Anterior cingulate cortex (tissue), 58 donors: ENCODE measurements at places on chromosomes 13 and 19.

DNA sequence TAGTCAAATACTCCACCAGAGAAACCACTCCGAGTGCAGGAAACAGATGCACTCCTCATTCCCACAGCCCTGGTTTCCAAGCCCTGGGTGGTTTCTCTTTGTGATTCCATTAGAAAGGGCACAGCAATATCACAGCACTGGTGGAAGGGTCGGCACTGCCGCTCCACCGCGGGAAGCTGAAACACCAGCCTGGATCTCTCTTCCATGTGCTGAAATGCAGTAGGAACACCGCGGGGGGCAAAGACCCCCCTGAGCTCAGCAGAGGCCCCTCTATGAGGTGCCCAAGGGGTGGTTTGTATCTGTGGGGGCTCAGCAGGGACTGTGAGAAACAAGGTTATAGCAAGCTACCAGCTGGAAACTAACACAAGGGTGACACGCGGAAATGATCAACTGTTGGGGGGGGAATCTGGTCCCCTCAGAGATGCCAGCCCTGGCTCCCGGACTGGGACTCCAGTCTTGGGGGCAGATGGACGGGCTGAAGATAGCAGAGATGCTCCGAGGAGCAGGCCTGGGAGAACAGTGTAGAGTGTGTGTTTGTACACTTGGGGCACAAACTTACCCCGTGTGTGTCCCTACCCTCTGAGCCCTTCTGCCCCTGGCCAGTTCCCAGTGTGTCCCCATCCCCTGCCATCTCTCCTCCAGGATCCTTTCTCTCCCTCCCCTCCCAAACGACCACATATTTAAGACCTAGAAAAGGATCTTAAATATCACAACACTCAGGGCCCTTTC, 1.8 kb downstream of the ZFR2 start:
- DNase-seq, result no peak

GRCh38 chr13:98504371-98504963, 72.4 kb downstream of the STK24 start:
- no peak for DNase-seq

DNA sequence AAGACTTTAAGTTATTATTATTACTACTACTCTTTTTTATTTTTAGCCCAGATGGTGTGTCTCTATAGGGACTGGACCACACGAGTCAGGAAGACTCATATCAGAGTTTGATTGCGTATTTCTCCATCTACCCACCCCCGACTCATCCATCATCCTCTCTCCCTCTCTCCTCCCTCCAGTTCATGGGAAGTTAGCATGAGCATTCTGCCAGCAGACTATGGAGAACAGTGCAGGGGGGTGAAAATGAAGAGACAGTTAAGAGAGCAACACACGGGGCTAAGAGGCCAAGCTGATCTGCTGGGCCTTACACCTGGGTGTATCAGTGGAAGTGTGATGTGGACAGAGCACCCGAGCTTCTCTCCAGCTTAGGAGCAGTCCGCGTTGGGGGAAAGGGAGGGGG, 95.0 kb downstream of the UQCRFS1 start:
- no peak for DNase-seq

DNA sequence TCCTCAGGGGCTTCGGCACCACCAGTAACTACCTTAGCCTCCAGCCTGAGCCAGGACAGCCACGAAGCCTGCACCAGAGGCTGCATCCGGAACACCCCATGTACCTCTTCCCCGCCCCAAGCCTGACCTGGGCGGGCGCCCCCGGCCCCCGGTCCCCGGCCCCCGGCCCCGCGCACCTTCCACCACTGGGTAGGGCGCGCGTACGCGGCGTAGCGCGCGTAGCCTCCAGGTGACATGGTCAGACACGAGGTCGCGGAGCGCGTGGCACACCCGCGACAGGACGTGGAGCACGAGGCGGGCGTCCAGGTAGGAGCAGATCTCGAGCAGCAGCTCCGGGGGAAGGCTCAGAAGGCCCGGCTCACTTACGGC, 450 bp downstream of the FBXW9 start:
- DNase-seq, result no peak

GRCh38 chr13:38073931-38074330, 204.4 kb upstream of the TRPC4 start:
- no peak for DNase-seq

- no peak for DNase-seq
Observed at GRCh38 chr13:74102691-74103090, 31.5 kb downstream of the KLF12 start.

GRCh38 chr13:28705461-28706083, 13.2 kb downstream of the SLC46A3 start:
- DNase-seq, result no peak

- no peak for DNase-seq
Observed at GRCh38 chr13:102678339-102679107, 16.3 kb downstream of the METTL21C start.

- DNase-seq, result no peak
Observed at GRCh38 chr19:1151917-1152587, 22.0 kb downstream of the SBNO2 start.

DNA sequence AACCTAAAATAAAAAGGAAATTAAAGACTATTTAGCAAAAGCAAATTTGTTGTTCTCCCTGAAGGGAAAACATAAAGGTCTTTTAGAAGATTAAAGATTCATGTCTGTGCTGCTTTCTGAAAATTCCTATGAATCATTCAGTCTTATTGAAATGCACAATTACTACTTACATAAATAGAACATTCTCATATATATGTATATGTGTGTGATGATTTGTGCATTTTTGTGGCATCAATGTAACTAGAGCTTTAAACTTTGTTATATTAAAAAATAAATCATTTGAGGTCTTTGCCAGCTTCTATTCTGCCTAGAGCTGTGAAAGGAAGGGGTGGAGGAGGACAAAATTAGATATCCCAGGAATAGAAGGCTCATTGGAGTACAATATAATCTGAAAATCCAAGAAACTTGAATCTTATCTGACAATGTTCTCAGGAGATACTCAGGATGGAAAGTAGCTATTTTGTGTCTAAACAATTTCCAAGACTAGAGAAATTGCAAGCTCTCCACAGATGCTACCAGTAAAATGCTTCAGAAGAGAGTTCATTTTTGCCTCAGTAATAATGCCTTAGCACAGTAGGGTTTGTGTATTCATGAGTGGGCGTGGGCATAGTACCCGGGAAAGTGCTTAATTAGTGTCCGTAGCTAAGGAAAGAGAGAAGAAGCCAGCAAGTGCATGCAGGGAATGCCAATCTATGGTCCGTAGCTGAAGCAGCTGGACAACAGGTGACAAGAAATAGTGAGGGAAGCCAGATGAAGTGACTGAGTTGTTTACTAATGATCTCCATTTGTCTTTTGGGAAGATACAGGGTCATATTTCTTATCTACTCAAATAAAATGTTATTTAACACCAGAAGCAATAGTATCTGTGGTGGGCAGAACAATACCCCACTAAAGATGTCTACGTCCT, 395.5 kb upstream of the NBEA start:
- DNase-seq, result no peak

- DNase-seq, result no peak
Observed at GRCh38 chr13:74073274-74073673, 60.9 kb downstream of the KLF12 start.

GRCh38 chr19:21607449-21607848, 102.0 kb downstream of the ZNF429 start:
- DNase-seq, result no peak

GRCh38 chr13:111429064-111429558, 108.7 kb downstream of the TEX29 start:
- DNase-seq, result peak; percentile 9

GRCh38 chr13:44471686-44472085, 98.1 kb downstream of the SERP2 start:
- DNase-seq, result no peak

GRCh38 chr19:16946951-16947940, 58.4 kb downstream of the F2RL3 start:
- DNase-seq, result no peak

DNA sequence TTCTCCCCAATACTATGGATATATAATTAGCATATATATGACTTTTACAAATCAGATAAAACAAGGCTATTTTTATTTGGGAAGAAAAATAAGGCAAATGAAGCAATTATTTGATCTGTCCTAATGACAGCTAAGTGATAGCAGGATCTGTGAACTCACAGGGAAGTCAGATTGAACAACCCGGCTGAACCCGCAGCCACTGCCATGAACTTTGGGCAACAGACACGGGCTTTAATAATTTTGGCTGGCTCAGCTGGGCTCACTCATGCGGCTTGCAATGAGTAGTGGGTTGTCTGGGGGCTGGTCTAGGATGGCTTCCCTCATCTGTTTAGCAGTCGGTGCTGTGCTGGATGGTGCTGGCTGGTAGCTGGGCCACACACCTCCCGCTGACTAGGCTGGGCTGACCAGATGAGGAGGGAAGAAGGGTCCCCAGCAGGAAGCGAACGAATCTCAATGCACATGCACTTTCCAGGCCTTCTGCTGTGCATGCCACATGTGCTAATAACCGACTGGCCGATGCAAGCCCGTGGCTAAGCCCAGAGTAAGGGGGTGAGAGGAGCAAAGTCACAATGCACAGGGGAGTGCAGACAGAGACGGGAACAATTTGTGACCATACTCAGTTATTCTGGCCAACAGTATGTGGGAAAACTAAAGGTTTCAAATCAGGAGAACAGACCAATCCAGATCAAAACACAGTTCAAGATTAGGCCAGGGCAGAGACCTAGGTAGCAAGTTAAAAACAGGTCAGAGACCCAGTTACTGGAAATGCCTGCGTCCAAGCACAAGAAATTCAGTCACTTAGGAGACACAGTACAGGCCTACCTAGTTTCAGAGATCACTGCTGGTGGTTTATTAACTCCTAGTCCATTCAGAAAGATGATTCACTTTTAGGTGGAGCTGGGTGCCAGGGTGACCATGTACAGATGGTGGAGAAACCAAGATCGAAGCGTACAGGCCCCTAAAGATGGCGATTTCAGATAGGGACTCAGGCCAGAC, 22.3 kb downstream of the CRYL1 start:
- DNase-seq, result no peak

DNA sequence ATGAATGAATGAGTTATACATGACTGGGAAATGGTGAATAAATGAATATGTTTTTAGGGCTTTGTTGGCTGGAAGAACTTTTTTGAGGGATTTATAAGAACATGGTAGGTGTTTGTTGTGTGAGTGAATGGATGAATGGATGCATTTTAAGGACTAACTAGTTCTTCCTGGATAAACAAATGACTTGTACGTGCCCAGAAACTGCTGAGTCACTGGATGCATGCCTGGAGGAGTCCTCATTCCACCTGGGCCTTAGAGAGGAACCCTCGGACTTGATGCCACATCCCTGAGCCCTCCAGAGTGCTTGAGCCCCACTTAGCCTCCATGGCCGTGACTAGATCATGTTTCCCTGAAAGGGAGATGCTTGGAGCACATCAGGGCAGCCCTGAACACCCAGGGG, 153.4 kb downstream of the DPF1 start:
- no peak for DNase-seq

DNA sequence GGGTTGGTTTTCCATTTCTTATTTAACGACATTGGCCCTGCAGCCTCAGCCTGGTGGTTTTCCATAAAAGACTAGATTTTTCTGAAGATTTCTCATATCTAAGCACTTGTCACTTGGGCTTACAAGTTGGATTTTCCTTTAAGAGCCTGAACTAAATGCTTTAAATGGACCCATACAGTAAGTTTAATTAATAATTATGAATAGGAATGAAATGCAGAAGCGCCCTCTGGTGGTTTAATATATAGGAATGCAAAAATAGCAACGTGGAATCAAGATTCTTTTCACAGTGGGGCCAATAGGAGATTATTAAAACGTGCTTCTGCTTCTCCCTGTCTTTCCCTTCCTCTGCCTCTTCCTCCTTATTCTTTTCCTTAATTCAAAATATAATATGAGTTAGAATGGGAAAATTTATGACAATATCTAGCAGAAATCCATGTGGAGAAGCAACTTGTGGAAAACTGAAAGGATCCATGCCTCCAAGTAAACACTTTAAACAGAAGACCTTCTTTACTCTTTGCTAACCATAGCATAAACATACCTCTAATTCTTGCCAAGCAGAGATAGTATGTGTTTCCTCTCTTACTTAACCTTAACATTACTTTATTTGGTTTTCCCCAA, 324.0 kb downstream of the GPC5 start:
- no peak for DNase-seq

DNA sequence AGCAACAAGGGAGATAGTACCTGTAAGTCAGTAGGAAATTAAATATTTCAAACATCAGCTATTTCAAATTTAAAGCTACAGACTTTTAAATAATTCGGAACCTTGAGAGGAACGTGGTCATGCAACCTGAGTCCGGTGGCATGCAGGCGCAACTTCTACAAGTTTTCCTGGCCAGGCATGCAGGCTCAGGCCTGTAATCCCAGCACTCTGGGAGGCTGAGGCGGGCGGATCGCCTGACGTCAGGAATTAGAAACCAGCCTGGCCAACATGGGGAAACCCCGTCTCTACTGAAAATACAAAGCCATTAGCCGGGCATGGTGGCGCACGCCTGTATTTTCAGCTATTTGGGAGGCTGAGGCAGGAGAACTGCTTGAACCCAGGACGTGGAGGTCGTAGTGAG, 2.2 kb upstream of the ZNF701 start:
- no peak for DNase-seq

DNA sequence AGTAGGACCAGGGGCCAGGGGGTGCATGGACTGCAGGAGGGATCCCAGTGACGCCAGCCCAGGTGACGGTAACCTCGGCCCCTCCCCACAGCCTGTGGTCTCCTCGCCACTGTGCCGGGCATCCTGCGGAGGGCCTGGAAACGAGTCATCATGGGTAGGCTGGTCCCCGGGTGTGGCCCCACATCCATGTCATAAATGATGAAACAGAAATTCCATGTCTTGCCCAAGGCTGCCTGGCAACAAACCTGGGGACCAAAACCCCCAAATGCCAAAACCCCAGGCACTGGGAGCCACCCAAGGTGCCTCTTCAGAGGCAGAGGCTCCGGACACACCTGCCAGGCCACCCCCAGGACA, 20.9 kb downstream of the MAP2K2 start:
- no peak for DNase-seq

DNA sequence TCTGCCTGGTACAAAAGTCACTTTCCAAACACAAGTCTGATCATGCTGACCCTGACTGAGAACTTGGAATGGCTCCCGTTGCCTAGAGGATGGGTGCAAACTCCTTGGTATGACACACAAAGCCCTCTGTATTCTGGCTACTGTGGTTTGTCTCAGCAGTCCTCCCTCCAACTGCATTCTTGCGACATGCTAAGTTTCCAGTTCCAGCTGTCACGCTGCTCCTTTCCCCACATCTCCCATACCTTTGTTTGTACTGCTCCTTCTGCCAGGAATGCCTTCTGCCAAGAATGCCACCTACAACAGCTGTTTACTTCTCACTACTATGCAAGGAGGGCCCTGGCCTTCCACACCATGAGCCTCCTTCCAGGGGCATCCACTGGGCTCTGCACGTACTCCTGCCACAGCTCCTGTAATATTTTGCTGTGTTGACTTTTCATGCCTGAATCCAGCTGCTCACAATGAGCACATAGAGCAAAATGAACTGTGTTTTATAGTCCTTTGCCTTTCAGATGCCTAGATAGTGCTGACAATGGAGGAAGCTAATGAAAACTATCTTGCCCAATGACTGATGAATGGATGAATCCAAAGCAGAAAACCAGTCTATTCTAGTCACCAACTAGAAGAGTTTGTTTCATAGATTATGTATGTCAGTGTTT, 543.7 kb downstream of the EFNB2 start:
- DNase-seq, result peak; percentile 2
